ENCODE measurements at places on chromosomes 1 and 21.

GRCh38 chr1:243968413-243968812 lies 82.7 kb upstream of the ZBTB18 start:
- DNase-seq, result no peak

GRCh38 chr1:116175611-116176010 lies 64.4 kb downstream of the MAB21L3 start:
- DNase-seq, result no peak

GRCh38 chr1:8438489-8438888 lies 120.6 kb downstream of the SLC45A1 start:
- no peak for DNase-seq

DNA sequence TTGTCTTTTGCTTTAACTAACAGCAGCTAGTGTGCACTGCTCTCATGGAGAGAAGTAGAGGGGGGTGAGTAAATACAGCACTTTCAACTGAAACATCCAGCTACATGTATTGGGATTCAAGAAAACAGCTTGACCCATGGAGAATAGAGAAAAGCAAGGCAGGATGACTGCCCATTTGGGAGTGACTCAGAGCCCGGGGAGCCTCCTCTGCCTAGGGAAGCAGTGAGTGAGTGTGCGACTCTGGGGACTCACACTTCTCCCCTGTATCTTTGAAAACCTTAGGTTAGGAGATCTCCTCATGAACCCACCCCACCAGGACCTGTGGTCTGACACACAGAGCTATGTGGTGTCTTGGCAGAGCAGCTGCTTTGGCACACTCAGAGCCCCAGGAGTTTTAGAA lies 82.0 kb upstream of the PTGFR start:
- no peak for DNase-seq

DNA sequence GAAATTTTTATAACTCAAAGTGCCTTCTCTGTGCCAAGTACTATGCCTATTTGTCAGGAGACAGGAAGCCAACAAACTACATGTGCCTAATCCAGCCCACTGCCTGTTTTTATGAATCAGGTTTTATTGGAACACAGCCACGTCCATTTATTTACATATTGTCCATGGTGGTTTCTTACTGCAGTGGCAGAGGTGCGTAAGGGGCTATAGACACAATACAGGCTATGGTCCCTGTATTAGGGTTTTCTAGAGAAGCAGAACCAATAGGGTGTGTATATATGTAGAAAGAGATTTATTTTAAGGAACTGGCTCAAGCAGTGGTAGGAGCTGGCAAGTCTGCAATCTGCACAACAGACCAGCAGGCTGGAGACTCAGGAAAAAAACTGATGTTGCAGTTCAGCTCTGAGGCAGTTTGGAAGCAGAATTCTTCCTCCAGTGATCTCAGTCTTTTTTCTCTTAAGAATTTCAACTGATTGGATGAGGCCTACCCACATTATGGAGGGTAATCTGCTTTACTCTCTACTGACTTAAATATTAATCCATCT lies 15.4 kb downstream of the PPIE start:
- DNase-seq, result no peak

- peak; percentile 79 for DNase-seq
Measured at GRCh38 chr21:42460391-42461184, 35.4 kb downstream of the RSPH1 start.

DNA sequence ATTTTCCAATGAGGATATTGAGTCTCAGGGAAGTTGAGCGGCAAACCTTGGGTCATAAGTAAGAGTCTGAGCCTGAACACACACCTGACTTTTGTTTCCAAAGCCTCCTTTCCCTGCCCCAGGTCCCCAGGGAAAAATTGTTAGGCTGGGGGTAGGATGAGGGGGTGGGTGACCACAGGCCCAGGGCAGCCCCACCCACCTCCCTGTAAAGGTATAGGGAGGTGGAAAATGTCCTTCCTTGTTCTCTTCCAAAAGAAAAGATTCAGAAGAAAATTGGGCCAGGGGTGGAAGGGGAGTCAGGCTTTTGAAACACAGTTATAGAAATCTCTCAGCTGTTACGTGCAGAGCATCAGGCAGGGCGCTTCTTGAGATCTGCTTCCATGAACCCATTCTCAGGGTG lies 129.7 kb upstream of the NGF start:
- DNase-seq, result no peak

DNA sequence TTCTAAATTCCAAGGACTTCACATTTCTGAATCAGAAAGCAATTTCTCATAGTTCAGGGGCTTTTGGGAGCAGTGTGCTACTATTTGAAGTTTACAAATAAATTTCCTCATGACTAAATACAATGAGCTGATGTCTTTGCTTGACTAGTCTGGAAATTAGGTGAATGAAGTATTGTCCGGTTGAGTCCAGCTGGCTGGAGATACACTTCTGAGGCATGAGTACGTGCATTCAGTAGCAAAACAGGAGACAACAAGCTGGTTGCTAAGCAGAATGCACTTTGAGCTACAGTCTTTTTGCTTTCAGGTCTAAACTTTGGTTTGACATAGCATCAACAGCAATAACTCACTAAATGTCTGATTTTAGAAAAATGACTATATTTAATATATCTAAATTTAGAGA lies 27.1 kb downstream of the ZNHIT6 start:
- no peak for DNase-seq

GRCh38 chr1:204248954-204249353 lies 35.2 kb upstream of the GOLT1A start:
- DNase-seq, result no peak

GRCh38 chr1:46646331-46646730 lies 21.8 kb downstream of the ATPAF1 start:
- DNase-seq, result no peak

All from NCI-H1436 (cell line).